ENCODE measurements at places on chromosomes 12 and 14.

DNA sequence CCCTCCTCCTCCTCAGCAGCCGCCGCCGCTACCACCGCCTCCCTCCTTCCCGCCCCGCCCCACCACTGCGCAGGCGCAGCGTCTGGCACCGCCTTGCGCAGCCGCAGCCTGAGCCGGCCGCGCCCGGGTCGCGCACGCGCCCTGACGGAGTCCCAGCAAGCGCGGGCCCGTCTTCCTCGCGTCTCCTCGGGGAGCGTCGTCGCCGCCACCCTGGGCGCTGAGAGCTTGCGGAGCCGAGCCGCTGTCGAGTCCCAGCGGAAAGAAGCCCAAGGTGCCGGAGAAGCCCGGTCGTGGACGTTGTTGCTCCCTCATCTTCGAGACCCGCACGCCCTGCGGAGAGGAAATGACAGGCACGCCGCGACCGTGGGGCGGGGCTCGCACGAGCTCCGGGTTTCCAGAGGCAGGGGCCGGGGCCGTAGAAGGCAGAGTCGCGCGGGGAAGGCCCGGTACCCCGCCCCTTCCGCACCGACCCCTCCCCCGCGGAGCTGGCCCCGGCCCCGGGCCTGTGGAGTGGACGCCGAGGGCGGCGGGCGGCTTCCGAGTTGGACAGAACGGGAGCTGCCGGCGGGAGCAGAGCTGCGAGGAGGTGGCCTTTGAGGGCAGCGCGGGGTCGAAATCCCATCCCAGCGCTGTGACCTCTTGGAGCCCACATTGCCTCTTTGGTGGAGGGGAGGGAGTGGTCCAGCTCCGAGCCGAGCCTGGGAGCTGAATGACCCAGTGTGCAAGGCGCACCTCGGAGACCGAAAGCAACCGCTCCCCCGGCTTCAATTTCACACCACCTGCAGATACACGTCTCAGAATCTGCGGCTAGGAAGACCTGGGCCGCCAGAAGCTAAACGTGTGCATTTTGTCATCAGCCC lies 469 bp upstream of the RAB35 start:
- DNase-seq = peak; percentile 93

- peak; percentile 67 for DNase-seq
Observed at GRCh38 chr14:75295491-75296345, 17.1 kb downstream of the FOS start.

- peak; percentile 90 for DNase-seq
Observed at GRCh38 chr12:127485528-127485927, 781.4 kb upstream of the TMEM132C start.

DNA sequence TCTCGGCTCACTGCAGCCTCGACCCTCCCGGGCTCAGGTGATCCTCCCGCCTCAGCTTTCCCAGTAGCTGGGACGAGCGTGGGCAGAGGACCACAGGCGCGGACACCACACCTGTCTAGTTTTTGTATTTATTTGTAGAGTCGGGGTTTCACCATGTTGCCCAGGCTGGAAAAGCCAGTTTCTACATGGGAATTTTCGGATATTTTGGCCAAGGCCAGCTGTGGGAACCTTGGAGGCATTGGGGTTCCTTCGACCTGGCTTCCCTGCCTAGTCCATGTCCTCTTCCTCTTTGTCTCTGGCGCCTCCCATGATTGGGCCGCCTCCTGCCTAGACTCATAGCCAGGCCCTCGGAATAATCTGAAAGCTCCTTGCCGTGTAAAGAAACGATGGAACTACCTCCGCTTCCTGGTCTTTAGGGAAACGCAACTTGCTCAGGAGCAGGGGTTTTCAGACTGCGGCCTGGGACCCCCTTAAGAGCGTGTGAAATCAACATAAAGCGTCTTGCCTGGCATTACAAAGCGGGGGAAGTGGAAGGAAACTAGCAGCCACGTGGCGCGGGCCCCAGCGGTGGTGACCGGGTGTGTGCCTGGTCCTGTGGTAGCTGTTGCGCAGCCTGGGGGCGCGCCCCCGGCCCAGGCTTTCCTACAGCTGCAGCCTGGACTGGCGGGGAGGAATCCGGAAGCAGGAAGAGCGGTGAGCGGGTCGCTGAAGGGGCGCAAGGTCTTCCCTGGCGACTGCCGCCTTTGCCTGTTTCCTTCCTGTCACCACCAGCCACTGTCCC lies 1.4 kb upstream of the HSP90AA1 start:
- DNase-seq = peak; percentile 39

DNA sequence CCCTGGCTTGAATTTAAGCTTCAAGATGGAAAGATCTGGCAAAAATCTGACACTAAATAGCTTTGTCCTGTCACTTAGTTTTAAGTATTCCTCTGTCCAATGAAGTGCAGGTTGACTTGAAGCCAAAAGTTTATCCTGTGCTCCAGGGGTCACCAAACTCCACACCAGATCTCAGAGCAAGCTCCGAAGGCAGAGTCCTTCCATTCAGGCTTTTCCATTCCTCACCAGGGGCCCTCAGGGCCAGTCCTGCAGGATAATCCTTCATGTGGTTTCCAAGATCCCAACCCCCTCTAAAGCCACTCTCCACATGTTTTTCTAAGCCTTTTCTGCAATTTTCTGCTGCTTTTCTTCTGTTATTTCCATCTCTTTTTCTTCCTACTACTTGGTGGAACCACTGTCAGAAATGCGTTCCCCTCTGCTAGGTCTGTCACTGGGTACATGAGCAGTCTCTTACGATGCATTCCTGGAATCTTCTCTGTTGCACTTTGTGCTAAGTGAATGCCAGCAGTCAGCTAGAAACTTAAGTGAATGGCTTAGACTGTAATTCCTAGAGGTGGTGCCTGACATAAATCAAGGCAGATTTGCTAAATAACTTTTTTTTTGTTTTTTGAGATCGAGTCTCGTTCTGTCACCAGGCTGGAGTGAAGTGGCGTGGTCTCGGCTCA lies 251.4 kb downstream of the MSRB3 start:
- no peak for DNase-seq

GRCh38 chr14:74190927-74191575 lies 48.2 kb upstream of the VSX2 start:
- no peak for DNase-seq

DNA sequence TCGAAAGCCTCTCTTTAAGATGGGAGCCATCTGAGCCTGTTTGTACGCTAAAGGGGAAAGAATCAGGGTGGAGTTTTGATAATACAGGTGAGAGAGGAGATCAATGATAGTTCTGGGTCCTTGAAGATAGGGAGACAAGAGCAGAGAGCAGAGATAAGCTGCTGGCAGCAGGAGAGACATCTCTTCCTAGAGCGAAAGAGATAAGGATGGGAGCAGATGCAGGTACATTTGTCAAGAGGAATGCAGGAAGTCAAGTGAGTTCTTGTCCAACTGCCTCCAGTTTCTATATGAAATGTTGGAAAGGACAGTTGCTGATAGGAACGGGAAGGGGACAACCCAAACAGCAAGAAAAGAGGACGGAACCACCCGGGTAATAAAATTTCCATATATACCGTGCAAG lies 24.7 kb upstream of the HIF1A start:
- DNase-seq = no peak

- no peak for DNase-seq
Observed at GRCh38 chr12:1882850-1883470, 35.5 kb downstream of the CACNA2D4 start.

- DNase-seq = no peak
Observed at GRCh38 chr12:87760943-87761342, 268.3 kb downstream of the C12orf50 start.

DNA sequence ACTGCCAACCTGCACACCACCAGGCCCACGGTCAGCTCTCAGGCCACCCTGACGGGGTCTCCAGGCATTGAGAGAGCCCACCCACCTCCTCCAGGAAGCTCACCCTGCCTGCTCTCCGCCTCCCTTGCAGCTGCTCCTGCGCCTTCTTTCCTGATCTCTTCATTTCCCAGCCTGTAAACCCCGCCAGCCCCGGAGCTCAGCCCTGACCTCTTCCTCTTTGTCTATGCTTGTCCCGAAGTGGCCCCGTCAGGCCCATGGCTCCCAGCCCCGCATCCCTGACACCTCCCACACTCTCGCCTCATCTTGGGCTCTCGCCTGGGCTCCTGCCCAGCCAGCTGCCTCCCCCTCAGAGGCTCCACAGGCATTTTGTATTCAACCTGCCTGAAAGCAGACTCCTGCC lies 139.3 kb downstream of the CALM1 start:
- no peak for DNase-seq

DNA sequence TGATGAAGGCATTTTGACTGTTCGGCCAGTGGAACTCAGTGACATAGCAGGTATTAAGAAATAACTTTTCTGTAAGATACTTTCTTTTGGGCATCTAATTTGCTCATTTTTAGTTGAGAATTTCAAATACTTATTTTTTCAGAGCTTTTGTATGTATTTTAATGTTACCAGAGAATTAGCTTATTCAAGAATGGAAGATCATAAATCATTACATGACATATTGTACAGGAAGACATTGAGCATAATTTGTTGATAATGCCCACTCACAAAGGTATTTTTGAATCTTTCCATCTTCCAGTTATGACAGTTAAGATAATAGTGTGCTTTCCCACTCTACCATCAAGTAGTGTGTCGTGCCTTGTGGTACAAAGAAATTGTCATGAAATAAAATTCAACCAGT lies 36.5 kb downstream of the TMEM117 start:
- no peak for DNase-seq

DNA sequence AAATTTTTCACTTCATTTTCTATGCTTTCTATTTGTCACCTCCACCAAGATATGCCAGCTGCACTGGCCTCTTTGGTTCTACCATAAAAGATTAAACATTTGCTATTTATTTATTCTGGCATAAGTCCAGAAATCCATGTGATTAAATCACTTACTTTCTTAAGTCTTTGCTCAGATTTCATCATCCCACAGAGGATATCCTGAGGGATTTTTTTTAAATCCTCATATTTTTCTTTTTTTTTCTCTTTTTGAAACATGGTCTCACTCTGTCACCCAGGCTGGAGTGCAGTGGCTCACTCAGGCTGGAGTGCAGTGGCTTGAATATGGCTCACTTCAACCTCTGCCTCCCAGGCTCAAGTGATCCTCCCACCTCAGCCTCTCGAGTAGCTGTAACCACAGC lies 645.4 kb upstream of the ATXN7L3B start:
- DNase-seq = no peak

DNA sequence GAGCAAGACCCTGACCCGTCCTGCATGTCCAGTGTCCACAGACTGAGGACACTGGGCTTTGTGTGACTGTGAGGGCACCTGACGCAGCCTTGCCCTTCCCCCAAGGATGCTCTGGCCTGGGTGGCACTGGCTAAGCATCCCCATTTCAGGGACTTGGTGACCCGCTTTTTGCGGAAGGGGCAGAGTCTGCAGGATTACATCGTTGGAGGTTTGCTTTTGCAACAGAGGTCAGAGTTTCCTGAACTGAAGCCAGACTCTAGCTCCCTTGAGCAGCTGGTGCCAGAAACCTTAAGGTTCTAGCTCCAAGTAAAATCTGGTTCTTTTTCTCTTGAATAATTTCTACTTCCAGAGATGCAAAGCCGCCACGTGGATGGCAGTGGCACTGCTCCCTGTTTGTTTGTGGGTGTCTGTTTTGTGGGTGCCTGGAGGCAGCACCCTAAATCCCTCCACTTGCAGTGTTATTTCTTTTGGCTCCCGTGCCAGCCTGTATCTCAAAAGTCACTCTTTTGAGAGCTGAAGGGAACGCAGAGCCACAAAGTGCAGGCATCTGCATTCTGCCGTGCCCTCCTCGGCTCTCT lies 184.7 kb downstream of the TSPAN9 start:
- no peak for DNase-seq

DNA sequence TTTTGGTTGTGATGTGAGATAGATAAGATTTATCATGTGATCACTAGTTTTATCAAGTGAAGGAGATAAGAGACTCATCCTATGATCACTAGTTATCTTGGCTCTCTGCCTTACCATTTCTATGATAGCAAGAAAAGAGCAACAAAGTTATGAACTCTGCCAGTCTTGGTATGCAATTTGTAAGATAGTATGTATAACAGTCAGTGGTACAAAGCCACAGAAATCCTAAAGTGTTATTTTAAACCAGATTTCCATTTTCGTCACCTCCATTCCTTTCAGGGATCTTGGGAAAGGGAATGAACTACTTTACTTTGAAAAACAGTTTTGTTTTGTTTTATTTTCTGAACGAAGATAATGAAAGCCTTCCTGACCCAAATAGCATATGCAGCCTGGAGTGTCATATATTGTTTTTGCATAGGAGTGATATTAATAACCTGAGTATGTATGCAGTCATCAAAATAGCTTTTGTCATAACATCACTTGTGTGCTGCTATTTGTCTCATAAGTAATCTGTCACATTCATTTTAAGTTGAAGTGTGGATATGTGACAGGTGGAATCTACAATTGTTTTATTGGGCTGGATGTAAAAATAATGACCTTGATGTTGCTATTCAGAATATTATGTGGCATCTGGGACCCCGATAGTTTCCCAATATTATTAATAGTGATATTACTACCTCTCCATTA lies 35.0 kb downstream of the FLRT2 start:
- peak; percentile 39 for DNase-seq

DNA sequence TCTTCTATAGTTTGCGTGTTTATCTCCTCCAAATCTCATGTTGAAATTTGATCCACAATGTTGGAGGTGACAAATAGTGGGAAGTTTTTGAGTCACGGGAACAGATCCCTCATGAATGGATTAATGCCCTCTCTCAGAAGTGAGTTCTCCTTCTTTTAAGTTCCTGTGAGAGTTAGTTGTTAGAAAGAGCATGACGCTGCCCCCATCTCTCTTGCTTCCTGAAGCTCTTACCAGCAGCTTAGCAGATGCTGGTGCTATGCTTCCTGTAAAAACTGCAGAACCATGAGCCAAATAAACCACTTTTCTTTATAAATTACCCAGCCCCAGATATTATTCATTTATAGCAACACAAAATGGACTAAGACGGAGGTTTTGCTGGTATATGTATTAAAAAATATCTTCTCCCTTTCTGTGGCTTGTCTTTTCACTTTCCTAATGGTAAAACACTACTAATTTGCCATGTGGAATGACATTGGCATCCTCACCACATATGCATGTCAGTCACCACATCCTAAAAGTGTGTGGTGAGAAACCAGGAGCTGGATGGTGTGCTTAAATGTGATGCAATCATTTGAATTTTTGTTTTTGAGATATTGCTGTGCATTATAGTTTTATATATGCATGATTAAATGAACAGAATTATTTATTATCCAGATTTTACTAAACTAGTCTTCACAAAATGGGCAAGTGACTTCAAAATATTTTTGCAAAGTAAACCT lies 449.3 kb downstream of the ADAMTS20 start:
- no peak for DNase-seq

GRCh38 chr12:27545665-27546064 lies 21.7 kb downstream of the PPFIBP1 start:
- DNase-seq = no peak

DNA sequence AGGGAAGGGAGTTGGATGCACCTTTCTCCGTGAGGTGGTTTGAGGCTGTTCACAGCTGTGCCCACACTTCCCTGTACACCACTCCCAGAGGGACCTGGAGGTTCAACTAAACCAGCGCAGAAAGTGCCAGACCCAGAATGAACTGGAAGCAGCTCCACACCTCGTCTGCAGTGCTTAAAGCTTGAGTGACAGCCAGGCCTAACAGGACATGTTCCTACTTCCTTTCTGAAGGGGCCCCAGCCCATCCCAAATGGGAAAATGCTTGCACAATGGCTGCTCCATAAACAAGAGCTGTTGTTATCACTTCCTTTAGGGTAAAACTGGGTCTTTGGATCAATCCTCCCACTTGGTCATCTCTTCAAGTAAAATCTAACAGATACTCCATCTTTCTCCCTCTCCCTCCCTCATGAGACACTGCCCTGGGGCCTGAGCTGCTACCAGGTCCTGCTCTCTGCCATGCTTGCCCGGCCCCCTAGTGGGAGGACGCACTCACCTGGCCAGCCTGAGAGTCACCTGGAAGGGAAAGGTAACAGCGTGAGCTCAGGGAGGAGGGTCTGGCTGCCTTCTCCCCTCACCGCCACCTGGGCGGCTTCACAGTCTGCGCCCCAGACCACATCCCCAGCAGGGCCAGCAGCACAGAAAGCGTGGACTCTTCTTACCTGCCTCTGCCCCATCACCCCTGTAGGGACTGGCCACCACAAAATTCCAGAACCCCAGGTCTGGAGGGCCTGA lies 33.5 kb downstream of the ISCA2 start:
- no peak for DNase-seq
